ENCODE measurements at places on chromosomes 3 and 15.

DNA sequence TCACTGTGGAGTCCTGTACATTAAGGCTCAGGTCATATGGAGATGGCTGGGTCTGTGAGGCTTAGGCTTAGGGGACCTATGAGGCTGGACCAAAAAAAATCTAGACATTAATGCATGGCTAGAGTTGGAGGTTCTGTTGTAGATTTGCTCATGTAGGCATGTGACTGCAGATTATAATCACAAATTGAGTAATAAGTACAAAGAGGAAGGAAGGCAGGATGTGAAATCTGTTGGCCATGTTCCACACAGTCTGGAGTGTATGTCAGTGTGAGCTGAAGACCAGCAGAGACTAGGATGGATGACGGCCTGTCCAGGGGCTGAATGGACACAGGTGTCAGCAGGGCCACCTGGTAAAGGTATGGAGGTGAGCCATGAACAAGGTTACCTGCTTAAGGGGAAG lies at the start of gene ST3GAL6:
ST3GAL6 (plus strand) TSS at position 265 of the 400 bp plus-strand sequence. CDS start 5,101 bp downstream, outside the sequence.
- H3K27me3 ChIP-seq: peaks cover 32% of the 10 kb centered on the region
- no peaks in the 10 kb centered on the region for H3K36me3 ChIP-seq
- peaks cover 6% of the 10 kb centered on the region for H3K4me1 ChIP-seq
- DNase-seq: no peak

- DNase-seq: no peak
- no peak overlapping the region for H3K4me3 ChIP-seq
- H3K4me1 ChIP-seq: peaks cover 62% of the 10 kb centered on the region
- H3K27ac ChIP-seq: no peak overlapping the region
Observed at GRCh38 chr3:4997946-4998345, 18.7 kb downstream of the BHLHE40 start.

GRCh38 chr3:34387826-34388564 lies 589.6 kb downstream of the PDCD6IP start:
- H3K36me3 ChIP-seq: no peaks in the 10 kb centered on the region
- DNase-seq: no peak
- H3K27me3 ChIP-seq: no peaks in the 10 kb centered on the region
- no peak overlapping the region for H3K27ac ChIP-seq
- H3K4me3 ChIP-seq: no peak overlapping the region

DNA sequence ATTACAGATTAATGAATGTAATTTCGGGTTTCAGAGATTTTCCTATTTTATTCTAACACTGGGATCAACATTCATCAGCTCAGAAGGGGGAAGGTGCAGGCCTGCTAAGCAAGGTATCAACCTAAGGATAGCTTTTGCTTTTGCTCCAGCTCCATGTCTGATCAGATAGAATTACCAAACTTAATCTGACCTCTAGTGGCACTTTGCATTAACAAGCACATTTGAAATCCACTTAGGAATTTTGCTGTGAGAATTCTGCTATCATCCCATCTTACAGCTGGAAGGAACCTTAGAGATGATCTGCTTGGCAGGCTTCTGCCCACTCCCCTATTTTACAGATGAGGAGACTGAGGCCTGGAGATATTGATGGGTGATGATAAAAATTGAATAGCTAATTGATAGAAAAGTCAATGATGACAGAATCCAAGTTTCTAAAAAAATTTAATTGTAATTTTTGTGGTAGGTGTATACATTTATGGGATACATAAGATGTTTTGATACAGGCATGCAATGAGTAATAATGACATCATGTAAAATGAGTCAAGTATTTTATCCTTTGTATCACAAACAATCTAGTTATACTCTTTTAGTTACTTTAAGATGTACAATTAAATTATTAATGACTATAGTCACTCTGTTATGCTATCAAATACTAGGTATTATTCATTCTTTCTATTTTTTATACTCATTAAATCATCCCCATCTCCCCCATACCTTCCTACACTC lies 209.2 kb upstream of the ZPLD1 start:
- H3K4me3 ChIP-seq: no peak overlapping the region
- H3K4me1 ChIP-seq: peaks cover 37% of the 10 kb centered on the region
- no peak for DNase-seq
- peaks cover 14% of the 10 kb centered on the region for H3K27me3 ChIP-seq

DNA sequence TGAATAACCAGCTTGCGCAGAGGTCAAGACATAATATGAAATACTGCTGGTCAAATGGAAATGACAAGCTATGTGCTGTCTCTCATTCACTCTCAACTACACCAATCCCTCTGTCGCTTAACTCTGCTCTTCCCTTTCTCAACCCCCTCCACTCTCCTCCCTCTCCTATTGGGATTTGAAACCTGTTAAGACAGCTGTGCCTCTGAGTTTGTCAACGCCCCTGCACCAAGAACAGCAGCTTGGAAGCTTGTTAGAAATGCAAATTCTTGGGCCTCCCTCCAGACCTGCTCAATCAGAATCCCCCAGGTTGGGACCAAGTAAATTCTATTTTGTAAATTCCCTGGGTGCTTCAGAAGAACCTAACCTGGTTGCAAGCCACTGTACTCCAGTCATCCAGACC lies 149.7 kb upstream of the ATP2B2 start:
- no peaks in the 10 kb centered on the region for H3K36me3 ChIP-seq
- H3K27me3 ChIP-seq: peaks cover 9% of the 10 kb centered on the region
- DNase-seq: no peak
- H3K4me1 ChIP-seq: no peaks in the 10 kb centered on the region
- no peak overlapping the region for H3K4me3 ChIP-seq

GRCh38 chr15:95263751-95264150 lies 1032.4 kb downstream of the MCTP2 start:
- peaks cover 73% of the 10 kb centered on the region for H3K27me3 ChIP-seq
- H3K4me1 ChIP-seq: peaks cover 18% of the 10 kb centered on the region
- H3K4me3 ChIP-seq: no peak overlapping the region
- DNase-seq: no peak

DNA sequence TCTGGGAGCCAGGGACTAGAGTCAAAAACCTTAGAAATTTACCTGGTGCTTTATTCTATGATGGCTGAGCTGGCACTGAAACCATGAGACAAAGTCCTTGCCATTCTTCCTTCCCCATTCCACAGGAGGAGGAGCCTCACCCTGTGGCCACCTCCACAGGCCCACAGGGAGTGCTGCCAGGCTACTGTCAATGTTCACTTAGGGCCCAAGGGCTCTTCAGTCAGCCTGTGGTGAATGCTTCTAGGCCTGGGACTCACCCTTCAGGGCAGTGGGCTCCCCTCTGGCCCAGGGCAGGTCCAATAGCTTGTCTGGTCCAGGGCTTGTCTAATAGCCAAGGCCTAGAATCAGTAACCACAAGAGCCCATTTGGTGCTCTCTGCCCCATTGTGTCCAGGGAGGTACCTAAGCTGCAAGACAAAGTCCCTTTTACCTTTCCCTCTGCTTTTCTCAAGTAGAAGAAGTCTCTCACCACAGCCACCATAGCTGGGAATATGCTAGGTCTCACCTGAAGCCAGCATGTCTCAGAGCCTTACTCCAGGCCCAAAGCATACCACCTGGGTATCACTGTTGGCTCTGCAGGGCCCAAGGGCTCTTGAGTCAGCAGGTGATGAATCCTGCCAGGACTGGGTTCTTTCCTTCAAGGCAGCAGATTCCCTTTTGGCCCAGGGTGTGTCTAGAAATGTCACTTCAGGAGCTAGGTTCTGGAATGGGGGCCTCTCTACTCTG lies 61.8 kb upstream of the CHRNB4 start:
- H3K27ac ChIP-seq: no peak overlapping the region
- H3K36me3 ChIP-seq: no peaks in the 10 kb centered on the region
- H3K27me3 ChIP-seq: peaks cover 47% of the 10 kb centered on the region

DNA sequence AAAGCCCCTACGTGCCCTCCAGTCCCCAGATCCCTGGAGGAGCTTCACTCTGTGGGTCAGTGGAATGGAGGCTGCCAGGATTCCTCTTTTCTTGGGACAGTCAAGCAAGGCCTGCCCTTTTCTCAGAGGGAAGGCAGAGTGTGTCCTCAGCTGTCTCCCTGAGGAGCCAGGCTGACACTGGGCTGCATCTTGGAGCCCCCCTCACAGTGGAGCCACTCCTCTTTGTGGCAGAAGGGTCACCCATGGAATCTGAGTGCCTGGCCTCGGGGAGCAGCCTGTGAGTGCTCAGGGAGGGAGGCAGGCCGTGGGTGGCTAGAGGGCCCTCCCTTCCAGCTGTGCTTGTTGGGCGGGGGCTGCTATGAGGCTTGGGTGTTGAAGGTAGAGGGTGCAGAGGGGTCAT lies 41.2 kb downstream of the BOC start:
- H3K27ac ChIP-seq: no peak overlapping the region
- H3K4me3 ChIP-seq: no peak overlapping the region
- peaks cover 1% of the 10 kb centered on the region for H3K27me3 ChIP-seq
- no peak for DNase-seq
- no peaks in the 10 kb centered on the region for H3K36me3 ChIP-seq

DNA sequence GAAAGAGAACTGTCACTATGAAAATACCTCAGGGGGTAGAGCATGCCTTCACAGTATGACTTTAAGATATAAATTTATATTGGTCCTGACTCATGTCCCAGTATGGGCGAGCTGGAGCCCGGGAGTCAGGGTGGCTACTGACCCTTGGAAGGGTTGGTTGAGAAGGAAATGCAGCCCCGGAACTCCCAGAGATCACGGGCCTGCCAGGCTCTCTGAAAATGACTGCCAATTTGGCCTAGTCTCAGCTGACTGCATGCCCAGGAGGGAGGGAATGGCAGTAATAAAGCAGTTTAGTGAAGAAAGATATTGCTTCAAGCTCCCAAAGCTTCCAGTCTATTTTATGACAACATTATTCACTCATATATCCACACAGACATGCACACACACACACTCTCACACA lies 299.0 kb downstream of the NR2F2 start:
- no peaks in the 10 kb centered on the region for H3K27me3 ChIP-seq
- no peak for DNase-seq
- H3K4me1 ChIP-seq: no peaks in the 10 kb centered on the region

DNA sequence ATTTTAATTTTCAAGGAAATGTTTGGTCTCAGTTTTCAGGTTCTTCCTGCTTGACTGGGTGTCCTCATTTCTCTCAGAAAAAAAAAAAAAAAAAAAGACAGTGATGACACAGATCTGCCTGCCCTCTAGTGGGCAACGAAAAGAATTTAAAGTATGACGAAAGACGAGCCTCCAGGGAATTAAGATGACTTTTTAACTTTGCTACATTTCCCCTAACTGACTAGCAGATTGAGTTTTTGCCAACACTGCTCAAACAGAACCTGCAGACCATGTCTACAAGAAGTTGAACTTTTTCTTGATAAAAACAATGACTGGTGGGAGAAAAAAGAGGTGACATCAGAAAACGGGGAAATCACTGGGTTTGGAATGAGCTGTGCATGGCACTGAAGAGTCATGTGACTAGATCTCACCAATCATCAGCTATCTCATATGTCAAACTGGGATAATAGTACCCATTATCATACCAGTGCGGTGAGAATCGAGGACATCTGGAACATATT lies 40.8 kb downstream of the EOMES start:
- peaks cover 10% of the 10 kb centered on the region for H3K27me3 ChIP-seq
- peaks cover 5% of the 10 kb centered on the region for H3K4me1 ChIP-seq
- no peak for DNase-seq
- H3K27ac ChIP-seq: peak overlapping the region; percentile 52
- H3K4me3 ChIP-seq: peak overlapping the region; percentile 73
